ENCODE measurements at places on chromosomes 16 and 17.

DNA sequence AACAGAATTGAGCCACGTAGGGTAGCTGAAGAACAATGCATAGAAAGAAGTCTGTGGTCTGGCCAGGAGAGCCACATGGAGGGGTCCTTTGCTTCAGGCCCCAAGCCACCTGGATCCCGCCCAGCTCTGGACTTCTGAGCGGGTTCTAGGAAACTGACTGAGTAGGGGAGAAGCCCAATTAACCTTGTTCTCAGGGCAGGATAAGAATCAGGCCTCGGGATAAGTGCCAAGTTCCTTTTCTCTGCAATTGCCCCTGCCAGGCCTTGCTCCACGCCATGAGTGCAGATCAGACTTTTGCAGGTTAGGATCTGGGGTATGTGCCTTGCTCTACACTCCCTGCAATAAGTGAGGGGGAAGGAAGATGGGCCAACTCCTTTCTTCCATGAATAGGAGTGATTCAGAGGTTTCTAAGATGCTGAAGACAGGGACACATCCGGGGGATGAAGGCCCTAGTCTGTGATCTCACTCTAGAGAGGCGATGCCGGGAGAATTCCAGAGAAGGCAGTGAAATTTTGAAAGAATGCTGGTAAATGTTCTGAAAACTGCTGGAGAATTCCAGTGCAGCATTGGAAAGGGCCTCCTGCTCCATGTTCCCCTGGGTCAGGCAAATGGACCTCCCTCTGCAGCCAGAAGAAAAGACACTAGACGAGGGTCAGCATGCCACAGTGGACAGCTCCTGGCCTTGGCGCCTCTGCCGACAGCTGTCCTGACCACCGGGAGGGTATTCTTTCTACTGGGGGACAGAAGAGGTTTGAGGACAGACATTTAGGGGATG, 5.8 kb downstream of the NEUROD2 start:
- DNase-seq, result no peak

- no peak for DNase-seq
Observed at GRCh38 chr17:55332296-55333041, 67.7 kb downstream of the HLF start.

- no peak for DNase-seq
Observed at GRCh38 chr17:7478276-7479212, 887 bp downstream of the ZBTB4 start.

DNA sequence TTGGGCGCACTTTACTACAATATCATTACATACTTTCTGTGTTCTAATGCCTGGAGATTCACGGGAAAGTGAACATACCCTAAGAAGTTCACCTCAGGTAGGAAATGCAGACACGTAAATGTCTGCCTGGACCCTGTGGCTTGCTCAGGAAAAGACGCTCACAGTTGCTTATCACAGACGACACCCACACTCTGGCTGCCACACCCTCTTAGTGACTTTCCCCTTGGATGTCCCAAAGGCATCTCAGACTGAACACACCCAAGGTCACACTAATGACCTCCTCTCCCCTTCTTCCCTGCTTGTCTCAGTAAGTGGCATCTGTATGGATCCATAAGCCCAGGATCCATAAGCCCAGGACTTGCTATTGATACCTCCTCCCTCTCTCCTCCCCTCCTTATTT, 32.6 kb downstream of the CDRT15 start:
- DNase-seq, result no peak

GRCh38 chr16:4057439-4057877, 58.8 kb downstream of the ADCY9 start:
- peak; percentile 68 for DNase-seq

DNA sequence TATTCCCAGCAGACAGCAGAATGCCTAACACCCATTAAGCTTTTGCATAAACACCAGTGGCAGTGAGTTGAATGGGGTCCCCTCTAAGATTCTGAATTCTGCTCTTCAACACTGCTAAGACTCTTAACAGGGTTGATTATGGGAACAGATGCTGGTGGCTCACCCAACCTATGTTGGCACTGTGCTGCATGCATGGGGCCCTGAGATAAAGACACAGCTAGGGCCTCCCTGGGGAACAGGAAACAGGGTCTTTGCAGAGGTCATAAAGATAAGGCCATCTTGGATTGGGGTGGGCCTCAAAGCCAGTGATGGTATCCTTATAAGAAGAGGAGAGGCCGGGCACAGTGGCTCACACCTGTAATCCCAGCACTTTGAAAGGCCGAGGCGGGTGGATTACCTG, 190.8 kb downstream of the SLC39A11 start:
- DNase-seq, result no peak

GRCh38 chr17:72124438-72124775, 3.6 kb downstream of the SOX9 start:
- DNase-seq, result no peak

- no peak for DNase-seq
Observed at GRCh38 chr16:84614968-84615813, 2.7 kb downstream of the COTL1 start.

GRCh38 chr17:70808596-70808995, 639.3 kb downstream of the KCNJ2 start:
- DNase-seq, result no peak

DNA sequence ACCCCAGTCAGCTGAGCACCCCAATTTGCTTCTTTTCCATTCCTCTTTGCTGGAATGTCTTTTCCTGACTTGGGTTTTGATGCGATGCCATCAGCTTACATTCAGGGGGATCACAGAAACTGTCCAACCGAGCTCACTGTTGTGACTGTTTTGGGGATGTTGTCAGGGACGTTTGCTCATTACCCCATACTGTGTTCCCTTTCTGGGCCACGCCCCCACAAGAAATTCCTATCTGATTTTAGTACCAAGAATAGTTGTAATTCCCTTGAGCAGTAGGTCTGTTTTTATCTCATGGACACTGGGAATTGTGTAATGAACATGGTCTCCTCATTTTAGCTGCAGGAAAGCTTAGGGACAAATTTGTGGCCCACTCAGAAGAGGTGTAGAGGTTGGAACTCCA, 2.6 kb upstream of the NTN1 start:
- no peak for DNase-seq

- DNase-seq, result no peak
Observed at GRCh38 chr17:33385713-33386112, 92.6 kb upstream of the ASIC2 start.

GRCh38 chr16:24978370-24978914, 36.7 kb downstream of the ARHGAP17 start:
- DNase-seq, result no peak

- DNase-seq, result no peak
Observed at GRCh38 chr16:47424846-47425245, 36.0 kb downstream of the ITFG1 start.

- no peak for DNase-seq
Observed at GRCh38 chr16:52051414-52052172, 495.4 kb downstream of the TOX3 start.

GRCh38 chr17:82092094-82092586, 5.9 kb downstream of the FASN start:
- DNase-seq, result no peak

- DNase-seq, result no peak
Observed at GRCh38 chr16:87953308-87954215, 2.3 kb downstream of the BANP start.

- no peak for DNase-seq
Observed at GRCh38 chr17:58980706-58981481, 125.8 kb downstream of the TRIM37 start.

- DNase-seq, result no peak
Observed at GRCh38 chr16:50836121-50836621, 94.3 kb downstream of the CYLD start.

- DNase-seq, result no peak
Observed at GRCh38 chr17:31511580-31511979, 120.1 kb downstream of the RAB11FIP4 start.

DNA sequence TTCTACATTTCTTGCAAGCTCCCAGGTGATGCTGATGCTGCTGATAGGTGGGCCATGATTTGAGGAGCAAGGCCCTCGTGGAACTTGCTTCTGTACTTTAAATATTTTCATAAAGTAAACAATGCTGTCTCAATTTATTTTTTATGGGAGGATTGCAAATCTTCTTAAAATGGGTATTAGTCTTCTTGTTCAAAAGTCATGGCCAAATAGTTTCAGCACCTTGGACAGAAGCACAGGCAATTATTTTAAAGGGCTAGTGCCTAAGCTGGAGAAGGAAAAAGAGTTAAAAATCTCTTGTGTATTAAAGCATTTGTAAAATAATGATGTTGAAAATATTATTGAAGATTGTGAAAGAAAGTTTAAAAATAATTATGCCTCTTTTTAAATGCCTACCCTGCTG, 50.5 kb downstream of the GPR139 start:
- peak; percentile 1 for DNase-seq

GRCh38 chr16:66335704-66336329, 30.7 kb upstream of the CDH5 start:
- DNase-seq, result no peak

DNA sequence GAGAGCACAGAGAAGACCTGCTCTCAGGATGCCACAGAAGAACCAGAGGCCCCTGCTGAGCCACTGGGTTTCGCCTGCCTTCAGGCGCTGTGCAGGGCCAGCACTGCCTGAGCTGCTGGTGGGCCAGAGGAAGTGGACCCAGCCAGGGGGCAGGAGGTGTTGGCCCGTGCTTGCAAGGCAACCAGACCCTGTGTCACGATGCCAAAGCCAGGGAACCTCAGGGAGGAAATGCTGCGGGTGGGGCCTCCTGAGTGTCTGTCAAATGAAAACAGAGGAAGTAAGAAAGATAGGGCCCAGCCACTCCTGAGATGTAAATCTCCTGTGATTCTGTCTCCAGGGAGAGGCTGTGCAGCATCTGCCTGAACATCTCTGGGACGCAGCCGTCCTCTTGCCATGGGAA, 58.1 kb upstream of the ADORA2B start:
- no peak for DNase-seq

- no peak for DNase-seq
Observed at GRCh38 chr16:87492291-87492630, 563 bp downstream of the ZCCHC14 start.

DNA sequence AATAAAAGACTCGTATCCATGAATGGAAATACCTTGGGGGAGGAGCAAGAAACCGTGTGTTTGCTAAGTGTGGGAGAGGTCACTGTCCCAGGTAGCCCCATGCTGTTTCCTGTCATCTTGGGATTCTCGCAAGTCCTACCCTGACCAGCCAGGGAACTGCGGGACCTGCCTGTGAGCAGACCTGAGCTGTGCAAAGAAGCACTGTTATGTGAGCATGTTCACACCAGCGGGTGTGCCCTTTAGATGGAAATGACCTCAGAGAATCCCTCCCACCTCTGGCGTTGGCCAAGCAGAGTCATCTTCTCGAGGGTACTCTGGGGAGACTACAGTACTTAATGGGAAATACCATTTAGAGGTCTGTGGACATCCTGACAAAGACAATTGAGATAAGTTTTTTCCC, 127.0 kb upstream of the MON1B start:
- no peak for DNase-seq

DNA sequence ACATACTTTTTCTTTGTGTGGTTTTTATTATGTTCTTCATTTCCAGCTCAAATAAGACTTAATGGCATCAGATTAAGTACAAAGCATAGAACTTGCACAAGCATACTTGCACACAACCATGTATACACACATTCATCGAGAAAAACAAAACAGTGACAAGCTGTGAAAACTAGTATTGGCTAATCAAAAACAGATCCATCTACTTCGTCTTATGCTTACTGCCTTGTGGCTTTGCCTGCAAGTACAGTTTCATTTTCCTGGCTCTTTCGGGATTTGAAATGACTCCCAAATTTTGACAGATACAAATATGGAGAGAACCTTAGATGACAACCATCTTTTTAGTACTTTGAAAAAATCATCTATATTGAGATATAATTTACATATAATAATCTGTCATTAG, 338.3 kb downstream of the BCAS3 start:
- DNase-seq, result no peak

DNA sequence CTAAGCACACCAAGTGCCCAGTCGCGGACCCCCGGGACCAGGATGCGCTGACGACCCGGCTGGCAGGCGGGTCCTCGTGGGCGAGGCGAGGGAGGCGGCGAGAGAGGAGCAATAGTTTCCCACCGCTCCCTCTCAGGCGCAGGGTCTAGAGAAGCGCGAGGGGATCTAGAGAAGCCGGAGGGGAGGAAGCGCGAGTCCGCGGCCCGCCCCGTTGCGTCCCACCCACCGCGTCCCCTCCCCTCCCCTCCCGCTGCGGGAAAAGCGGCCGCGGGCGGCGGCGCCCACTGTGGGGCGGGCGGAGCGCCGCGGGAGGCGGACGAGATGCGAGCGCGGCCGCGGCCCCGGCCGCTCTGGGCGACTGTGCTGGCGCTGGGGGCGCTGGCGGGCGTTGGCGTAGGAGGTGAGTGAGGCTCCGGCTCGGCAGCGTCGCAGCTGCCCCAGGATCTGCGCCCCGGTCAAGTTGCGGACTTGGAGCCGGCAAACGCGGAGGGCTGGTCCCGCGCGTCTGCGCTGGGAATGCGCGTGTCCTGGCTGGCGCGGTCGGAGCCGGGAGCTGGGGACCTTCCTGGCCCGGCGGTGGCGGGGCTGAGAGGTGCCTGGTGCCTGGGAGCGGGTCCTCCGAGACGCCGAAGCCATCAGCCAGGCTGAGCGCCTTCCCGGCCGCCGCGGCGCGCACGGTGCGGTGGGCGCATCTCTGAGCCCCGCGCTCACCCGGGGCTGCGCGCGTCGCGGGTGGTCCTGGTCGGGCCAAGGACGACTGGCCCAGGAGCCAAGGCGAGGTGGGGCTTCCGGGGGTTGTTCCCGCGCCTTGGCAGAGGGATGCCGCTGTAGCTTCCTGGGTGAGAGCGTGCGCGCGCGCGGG, at the start of gene ITGB3:
Gene ITGB3, plus strand, starts transcription at position 287 of the 862 bp plus-strand sequence. Its CDS starts 35 bp downstream, at position 322.
- DNase-seq, result peak; percentile 68

GRCh38 chr16:8943966-8944759, 19.5 kb downstream of the USP7 start:
- no peak for DNase-seq

- DNase-seq, result no peak
Observed at GRCh38 chr17:33334703-33335102, 41.6 kb upstream of the ASIC2 start.

DNA sequence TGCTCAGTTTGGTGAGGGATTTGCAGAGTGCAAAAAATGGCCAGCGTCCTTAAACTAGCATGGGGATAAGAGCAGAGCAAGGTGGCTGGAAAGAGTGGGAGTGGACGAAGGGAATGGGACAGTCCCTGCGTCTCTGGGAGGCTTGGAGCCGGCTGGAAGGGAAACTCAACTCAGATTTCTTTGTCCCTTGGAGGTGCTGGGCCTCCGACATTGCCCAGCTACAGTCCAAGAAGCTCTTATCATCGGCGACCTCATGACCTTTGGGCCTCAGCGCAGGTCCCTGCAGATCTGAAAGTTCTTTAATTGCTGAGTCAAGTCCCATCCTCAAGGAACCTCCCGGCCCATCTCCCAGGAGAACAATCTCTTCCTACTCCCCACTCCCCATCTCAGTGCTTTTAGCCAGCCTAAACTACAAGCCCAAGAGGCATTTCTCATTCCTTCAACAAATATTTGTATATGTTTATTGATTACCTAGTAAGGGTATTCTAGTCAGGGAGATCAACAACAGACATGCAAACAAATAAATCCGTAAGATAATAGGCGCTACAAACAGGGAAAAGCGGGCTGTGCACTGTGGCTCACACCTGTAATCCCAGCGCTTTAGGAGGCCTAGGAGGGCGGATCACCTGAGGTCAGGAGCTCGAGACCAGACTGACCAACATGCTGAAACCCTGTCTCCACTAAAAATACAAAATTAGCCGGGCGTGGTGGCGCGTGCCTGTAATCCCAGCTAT, 985 bp upstream of the TMEM107 start:
- no peak for DNase-seq

Measured in amniotic epithelial cell (primary cell).